NCI-H2171 (cell line): ENCODE measurements at places on chromosomes 13 and 19.

- no peak for DNase-seq
These were observed 220.4 kb upstream of the HTR2A start for GRCh38 chr13:47117268-47117667.

GRCh38 chr19:10008184-10008765 lies 2.0 kb downstream of the COL5A3 start:
- DNase-seq, result no peak

- DNase-seq, result peak; percentile 81
These were observed 1344.6 kb downstream of the OLFM4 start for GRCh38 chr13:54373211-54373610.

- DNase-seq, result no peak
These were observed 19.3 kb downstream of the ANKRD24 start for GRCh38 chr19:4201798-4202197.

GRCh38 chr13:108249150-108249549 lies 20.4 kb upstream of the TNFSF13B start:
- no peak for DNase-seq

DNA sequence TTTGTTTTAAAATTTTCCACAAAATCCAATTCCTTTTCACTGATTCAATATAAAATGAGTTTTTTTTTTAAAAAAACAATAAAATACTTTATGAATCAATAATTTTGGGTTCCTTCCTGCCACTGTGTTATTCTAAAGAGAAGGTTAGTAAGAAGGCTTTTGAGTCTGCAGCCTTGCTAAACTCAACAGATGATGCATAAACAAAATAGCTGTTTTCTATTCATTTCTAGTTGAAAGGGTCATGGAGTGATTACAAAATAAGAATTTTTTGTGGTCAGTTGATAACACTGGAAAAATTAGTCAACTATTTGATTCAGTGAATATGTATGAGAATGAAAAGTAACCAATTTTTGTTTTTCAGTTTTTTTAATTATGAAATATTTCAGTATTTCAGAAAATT lies 169.9 kb downstream of the VWA8 start:
- no peak for DNase-seq

DNA sequence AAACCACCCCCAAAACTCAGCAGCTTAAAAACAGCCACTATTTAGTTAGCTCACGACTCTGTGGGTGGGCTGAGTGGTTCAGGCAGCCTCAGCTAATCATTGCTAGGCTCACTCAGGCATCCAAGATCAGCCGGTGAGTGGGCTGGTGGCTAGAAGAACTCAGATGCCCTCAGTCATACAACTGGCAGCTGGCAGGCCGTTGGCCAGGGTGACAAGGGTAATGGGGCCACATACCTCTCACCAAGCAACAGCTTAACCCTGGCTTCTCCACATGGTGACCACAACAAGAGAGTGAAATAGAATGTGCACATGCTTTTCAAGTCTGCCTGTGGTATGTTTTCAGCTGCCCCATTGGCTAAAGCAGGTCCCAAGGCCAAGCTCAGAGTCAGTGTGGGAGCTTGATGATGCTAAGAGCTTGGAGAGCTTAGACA lies 435.4 kb upstream of the TSHZ3 start:
- DNase-seq, result no peak

DNA sequence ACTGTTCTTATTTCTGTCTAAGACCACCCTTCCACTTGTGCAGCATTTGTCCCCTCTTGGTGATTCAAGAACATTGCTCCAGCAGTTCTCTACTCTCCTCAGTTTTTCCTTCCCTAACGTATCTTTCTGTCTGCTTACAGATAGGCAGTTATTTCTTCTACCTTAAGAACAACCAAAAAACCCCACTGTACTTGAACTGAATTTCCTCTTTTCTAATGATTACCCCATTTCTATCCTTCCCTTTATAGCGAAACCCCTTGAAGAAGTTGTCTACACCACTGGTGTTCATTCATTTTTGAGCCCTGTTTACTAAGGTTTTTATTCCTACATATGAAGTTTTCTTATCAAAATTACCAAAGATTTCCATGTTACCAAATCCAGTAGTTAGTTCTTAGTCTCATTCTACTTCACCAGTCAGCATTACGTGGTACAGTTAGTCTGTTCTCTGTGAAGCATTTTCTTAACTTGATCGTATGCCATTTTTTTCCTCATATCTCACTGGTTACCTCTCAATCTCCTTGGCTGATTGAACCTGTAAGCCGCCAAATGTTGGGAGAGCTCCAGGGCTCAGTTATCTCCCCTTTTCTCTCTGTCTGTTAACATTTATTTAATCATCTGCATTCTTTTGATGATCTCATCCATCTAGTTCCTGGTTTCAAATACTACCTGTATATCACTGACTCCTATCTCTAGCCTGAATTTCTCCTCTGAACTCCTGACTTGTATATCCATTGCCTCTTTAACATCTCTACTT lies 9.0 kb downstream of the LSM14A start:
- no peak for DNase-seq

- peak; percentile 7 for DNase-seq
These were observed 225.8 kb upstream of the SLC10A2 start for GRCh38 chr13:103291798-103292572.

GRCh38 chr13:73286942-73287620 lies 228.3 kb downstream of the KLF5 start:
- peak; percentile 72 for DNase-seq

DNA sequence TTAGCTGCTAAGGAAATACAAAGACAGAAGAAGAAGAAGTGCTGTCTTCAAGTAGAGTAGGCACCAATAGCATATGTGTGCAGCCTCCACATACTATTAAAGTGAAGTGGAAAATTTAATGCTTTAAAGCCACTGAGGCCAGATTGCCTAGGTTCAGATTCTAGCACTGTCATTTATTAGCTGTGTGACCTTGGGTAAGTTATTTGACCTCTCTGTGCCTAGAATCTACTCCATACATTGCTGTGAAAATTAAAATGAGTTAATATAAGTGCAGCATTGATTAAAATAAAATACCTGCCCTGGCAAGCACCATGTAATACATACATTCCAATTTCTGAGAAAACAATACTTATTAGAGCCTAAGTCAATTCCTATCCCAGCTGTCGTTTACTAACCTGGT lies 110.5 kb downstream of the FRY start:
- DNase-seq, result no peak

GRCh38 chr13:35672611-35673010 lies 196.1 kb upstream of the MAB21L1 start:
- DNase-seq, result peak; percentile 66

- DNase-seq, result no peak
These were observed 6.4 kb downstream of the COMP start for GRCh38 chr19:18784786-18785120.

GRCh38 chr13:70788074-70788473 lies 679.8 kb upstream of the KLHL1 start:
- no peak for DNase-seq
